Urinary bladder (tissue), 4 donors: ENCODE measurements at places on chromosomes 2 and 18.

- no peak for DNase-seq
Measured at GRCh38 chr2:45300026-45300750, 290.9 kb upstream of the SIX2 start.

DNA sequence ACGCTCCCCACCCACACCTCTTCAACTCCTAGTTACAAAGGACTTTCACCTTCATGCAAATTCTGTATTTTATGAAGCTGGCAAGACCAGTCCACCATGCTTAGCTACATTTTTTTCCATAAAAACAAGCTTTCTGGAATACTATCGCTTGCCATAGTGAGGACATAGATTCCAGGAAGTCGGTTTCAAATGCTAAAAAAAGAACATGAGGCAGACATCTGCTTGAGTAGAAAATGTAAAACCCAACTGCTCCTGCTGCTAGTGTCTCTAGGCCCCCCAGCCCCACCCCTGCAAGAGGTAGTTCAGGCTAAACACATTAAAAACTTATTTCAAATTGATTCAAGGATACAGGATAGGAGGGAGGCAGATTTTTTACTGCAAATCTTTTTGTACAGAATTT is 148.9 kb downstream of the SMAD2 start:
- no peak for DNase-seq

GRCh38 chr2:227152093-227152766 is 11.8 kb downstream of the COL4A4 start:
- no peak for DNase-seq

GRCh38 chr2:68152681-68153347 is 4.9 kb upstream of the PNO1 start:
- no peak for DNase-seq

GRCh38 chr2:79740879-79741443 is 228.1 kb downstream of the CTNNA2 start:
- DNase-seq: no peak

DNA sequence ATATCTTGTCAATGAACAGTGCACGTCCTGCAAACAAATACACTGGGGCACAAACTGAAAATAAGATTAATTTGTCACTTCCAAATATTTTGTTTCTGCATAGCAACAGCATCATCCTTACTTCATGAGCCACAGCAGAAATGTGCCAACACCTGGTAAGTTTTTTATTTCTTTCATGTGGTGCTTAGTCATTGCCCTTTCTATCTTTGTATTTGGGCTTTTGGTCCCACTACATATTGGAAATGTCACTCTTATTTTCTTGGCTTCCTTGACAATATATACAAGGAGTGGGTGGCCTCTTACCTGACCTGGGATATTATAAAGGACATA is 208.0 kb downstream of the RBM43 start:
- DNase-seq: no peak

- no peak for DNase-seq
Measured at GRCh38 chr18:48615566-48616401, 77.0 kb downstream of the CTIF start.

DNA sequence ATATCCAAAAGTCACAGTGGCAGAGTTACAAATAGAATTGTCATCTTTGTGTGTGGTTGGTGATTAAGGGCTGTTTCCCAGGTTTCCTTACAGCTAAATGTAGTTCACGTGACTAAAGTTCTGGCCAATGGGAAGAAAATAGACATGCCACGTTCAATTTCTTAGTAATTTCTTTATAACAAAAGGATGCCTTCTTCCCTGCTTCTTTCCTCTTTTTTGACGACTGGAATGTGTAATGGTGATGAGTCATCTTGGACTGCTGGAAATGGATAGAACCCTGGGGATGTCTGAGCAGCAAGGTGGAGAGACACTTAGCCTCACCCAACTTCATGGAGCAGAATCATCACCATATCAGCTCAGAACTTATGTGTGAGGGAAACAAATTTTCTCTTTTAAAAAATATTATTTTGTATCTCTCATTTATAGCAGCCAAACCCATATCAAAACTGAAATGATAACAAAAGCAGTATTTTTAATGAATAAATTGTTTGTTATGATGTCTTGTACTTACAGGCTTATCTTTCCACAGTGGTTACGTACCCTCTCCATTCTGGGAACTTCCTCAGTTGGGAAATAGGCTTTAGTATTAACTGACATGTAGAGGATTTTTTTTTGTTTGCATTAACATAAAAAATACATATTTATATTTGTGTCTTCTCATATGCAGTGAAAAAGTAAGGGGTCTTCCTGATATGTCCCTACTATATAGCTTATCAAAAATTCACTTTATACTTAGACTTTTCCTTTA is 91.1 kb upstream of the CDH2 start:
- DNase-seq: no peak

DNA sequence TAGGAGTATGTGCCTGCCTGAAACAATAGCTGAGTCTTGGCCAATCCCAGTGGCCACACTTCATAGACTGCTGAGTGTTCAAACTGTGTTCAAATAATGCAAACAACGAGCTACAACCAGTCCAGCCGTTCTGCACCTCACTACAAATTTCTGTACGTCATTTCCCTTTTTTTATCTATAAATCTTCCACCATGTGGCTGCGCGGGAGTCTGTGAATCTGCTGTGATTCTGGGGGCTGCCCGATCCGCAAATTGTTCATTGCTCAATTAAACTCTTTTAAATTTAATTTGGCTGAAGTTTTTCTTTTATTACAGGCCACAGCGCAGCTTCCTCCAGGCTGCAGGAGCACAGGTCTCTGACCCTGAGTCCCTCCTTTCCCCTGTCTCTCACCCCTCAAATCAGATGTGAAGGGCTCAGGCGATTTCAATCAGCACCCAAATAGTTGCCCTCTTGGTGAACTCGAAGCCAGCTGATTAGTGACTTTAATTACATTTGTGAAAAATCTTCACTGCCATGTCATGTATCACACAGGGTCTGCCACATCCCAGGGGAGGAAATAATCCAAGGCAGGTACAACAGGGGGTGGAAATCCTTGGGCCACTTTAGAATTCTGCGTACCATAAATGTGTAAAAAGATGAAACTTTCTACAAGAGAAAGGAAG is 145.6 kb downstream of the NDUFA10 start:
- DNase-seq: no peak

GRCh38 chr2:10475811-10476660 is 27.9 kb upstream of the ODC1 start:
- no peak for DNase-seq

DNA sequence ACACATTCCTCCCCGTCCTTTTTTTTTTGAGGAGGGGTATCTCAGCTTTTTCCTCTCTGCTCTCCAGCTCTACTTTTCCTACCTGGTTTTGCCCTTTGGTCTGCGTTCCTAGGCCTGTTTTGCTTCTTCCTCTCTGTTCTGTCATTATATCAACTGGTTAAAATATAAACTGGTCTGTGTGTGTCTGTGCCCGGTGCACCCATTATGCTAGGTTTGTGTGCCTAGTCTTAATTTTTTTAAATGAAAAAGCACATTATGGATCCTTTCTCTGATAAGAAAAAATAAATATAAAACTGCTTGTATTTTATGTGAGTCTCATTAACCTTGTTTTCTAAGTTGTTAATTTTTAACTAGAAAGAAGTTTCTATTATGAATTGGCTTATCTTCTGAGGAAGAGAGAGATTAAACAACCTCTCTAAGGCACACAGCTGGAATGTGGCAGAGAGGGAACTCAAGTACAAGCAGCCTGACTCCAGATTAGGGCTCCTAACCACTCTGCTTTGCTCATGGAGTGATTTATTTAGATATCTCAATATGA is 17.4 kb downstream of the SLC38A11 start:
- no peak for DNase-seq

- no peak for DNase-seq
Measured at GRCh38 chr2:36459725-36460137, 104.2 kb downstream of the CRIM1 start.

DNA sequence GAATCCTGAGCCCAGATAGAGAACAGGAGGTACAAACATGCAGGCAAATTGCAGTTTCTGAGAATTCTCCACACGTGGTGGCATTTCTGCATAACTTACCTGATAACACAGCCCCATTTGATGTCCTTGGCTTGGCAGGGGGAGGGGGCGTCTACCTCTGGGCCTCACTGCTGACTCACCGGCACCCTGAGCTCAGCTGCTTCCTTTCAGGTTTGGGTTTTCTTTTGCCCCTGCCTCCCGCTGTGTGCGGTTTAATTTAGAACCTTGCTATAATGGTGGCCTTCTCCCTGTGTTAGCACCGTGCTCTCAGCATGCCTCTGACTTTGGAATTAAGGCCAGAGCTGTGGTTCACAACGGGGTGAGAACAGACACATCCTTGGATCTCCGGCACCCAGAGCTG is 4.4 kb downstream of the CTIF start:
- DNase-seq: no peak

DNA sequence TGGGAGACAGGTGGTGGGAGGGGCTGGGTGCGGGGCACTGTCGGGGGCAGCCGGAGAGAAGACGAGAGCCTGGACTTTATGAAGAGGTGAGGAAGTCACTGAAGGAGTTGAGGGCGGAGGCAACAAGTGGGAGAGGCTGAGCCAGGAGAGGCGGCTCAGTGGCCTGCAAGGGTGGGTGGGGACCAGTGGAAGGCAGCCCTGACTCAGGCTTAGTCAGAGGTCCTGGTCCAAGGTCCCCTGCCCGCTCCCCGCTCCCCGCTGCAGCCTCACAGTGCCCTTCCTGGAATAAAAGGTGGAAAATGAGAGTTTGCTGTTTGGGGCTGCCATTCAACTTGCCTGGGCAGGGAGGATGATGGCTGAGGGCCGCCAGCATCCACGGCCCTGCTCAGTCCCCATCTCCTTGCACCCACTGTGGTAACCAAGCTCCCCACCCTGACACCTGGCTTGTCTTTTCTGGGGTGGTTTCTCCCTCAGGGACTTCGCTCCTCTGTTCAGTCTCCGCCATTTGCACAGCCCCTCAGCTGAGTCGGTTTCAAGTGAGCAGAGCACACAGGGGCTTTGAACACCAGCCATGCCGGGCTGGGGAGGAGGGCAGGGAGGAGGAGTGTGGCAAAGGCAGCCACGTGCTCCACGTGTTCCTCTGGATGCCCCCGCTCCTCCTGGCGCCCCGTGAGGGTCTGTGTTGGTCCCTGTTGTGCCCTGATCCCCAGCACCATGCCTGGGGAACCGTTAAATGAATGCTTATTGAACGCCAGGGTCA is 13.7 kb upstream of the RALB start:
- DNase-seq: no peak

DNA sequence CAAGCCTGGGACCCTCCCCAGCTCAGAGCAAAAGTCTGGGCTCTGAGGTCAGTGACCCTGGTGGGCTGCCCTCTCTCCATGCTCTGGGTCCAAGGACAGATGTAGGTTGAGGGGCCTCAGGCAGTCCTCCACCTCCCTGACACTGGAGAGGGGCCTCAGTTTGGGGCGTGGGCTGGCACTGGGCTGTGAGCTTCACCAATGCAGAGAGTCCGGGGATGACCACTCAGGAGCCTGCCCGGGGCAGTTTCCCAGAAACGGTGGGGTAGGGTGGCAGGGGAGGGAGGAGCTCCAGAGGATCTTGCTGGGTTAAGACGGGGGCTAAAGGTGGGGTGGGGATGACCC is 40.5 kb upstream of the SMAD7 start:
- DNase-seq: no peak
